A549 (cell line): ENCODE measurements at places on chromosomes 16 and 17.

GRCh38 chr16:77943801-77944200, 78.5 kb upstream of the CLEC3A start:
- no peak for DNase-seq

- DNase-seq, result no peak
Measured at GRCh38 chr17:63474174-63474573, 2.7 kb upstream of the ACE start.

GRCh38 chr16:86881861-86882273, 303.5 kb downstream of the FOXL1 start:
- DNase-seq, result no peak

GRCh38 chr17:63309021-63309420, 137.1 kb downstream of the CYB561 start:
- DNase-seq, result peak; percentile 13

- no peak for DNase-seq
Measured at GRCh38 chr17:77145612-77146245, 5.0 kb downstream of the SEC14L1 start.

- no peak for DNase-seq
Measured at GRCh38 chr16:90048347-90048722, 28.8 kb downstream of the PRDM7 start.

- no peak for DNase-seq
Measured at GRCh38 chr17:51103451-51103850, 17.2 kb downstream of the SPAG9 start.

DNA sequence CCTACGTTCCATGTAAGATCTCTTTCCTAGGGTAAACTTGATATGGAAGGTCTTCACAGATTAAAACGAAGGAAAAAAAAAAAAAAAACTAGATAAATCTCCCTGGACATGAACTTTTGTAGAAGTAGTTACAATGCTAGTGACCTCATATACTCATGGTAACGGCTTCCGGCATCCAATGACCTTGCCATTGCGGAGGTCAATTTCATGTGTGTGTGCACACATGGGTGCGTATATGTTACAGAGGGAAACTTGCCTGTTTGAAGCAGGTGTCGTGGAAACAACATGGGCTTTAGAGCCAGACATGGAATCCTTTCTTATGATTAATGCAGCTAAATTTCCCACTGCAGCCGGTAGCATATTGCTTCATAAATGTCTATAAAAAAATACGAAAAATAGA, 435.5 kb downstream of the MAF start:
- no peak for DNase-seq

DNA sequence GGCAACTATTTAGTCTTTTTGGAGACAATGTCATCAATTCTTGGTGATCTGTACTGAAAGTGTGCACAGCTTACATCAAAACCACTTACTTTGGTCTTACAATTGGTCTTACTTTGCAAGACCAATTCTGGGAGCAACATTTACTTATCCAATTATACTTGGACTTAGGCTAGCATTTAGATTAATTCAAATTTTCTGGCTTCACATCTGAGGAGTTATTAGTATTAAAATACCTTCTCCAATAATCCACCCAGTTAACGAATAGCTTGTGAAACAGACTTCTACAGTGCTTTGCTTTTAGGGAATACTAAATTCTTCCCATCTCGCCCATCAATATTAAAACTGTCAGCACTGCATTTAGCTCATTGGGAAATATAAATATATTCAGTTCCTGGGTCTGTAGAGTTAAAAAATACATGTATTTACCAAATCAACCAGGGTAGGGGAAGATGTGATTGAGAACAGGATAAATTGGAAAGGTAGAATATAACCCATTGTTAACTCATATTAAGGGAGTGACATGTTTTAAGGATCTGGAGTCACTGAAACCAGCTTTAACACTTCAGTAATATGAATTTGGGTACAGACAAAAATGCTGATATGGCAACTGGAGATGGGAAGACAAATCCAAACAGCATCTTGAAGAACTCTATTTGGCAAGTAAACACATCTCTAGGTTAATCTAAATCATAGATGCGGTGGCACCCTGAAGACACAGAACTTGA, 9.2 kb upstream of the VEZF1 start:
- DNase-seq, result no peak

DNA sequence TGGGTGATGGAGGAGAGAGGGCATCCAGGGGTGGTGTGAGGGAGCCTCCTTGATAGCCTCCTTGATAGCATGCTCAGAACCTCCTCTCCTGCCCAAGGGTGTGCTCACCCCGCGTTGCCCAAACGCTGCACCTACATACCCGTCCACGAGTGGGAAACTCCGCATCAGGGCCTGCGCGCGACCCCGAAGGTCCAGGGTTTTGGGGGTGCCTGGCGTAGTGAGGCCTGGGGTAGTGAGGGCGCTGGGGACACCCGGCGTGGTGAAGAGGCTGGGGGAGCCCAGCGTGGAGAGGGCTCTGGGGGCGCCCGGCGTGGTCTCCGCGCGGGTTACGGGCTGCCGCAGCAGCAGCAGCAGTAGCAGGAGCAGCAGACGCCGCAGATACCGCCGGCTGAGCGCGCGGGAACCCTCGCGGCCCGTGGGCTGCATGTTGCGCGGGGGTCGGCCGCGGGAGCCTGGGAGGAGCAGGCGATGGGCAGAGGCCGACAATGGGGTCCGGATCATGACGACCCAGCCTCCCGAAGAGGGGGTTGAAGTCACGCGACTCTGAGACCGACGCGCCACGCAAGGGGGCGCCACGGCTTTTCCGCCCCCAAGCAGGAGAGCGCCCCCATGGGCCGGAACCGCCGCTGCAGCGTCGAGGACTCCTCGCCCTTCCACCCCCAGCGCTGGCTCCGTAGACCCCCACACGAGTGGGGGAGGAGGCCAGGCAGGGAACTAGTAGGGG, at the start of gene DPEP3:
TSS of gene DPEP3 (minus strand) at position 545 of the 724 bp plus-strand sequence. CDS start at position 426, 119 bp downstream.
- no peak for DNase-seq

DNA sequence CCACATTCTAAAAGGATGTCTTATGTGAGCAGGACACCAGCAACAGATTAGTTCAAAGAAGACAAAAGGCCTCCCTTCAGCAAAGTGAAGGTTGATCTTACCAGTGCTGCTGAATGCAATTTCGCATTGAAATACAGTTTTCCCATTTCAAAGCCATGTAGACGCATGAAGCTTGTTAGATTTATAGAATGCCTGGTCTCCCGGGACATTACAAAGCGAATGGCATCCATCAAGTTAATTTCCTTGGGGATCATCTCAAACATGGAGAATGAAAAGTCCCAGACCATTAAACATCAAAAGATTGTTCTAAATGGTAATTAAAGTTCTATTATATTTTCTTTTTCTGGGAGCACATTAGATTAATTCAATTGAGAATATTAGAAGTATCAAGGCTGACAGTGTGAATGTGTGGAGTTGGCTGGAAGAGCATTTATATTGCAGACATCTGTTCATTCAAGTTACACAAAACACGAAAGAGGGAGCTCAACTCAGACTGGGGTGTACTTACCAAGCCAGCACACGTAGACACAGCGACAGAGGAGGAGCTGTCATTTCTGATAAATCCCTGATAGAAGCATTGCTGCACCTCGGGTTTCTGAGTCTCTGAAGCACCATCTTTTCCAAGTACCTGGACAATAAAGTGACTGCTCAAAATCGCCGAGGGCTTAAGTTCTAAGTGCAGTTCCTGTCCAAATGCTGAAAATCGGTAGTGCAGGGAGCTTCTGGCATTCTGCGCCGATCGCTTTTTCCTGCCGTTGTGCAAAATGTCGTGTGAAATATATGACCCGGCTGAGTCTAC, 3.8 kb downstream of the ADAMTS18 start:
- no peak for DNase-seq

DNA sequence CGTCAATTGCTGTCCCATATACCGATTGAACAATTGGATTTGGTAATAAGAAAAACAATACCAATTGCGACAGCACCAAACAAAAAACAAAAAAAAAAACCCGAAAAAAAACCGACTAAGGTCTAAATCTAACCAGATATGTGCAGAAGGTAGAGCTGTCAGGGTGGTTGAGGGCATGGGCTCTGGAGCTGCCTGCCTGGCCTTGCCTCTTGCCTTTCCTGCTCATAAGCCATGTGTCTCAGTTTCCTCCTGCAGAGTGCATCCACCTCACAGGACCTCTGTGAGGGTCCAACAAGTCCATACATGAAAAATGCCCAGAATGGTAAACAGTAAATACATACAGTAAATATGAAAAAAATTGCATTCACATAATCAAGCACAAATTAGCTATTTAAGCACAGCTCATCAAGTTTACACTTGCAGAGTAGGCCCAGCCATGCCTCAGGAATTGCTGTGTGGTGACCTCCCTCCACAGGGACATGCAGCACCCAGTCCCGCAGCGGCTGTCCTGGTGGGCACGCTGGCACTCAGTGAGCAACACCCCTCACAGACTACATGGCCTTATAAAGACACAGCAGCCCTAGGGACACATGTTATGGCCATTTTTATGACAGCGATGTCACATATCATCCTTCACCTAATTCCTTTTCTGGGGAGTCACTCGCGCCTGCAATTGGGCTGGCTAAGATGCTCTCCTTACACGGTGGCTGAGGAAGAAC, 17.9 kb downstream of the TBC1D28 start:
- DNase-seq, result peak; percentile 5

GRCh38 chr16:53809088-53809932, 105.4 kb downstream of the FTO start:
- no peak for DNase-seq

- no peak for DNase-seq
Measured at GRCh38 chr17:4559966-4560365, 411 bp downstream of the GGT6 start.

- no peak for DNase-seq
Measured at GRCh38 chr16:11670171-11671131, 2.2 kb downstream of the SNN start.

DNA sequence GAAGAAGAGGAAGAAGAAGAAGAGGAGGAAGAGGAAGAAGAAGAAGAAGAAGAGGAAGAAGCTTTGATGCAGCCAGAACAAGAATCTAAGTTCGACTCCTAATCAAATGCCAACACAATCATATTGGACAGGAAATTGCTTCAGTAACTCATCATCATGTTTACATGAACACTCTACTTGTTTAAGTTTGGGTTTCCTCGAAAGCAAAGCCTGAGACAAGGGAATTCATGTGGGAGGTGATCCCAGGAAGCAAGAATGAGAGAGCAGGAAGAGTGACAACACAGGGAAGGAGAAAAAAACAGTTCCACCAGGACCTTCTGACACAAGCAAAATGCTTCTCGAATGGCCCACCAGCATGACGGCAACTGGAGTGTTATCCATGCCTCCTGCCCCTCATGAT, 279.0 kb downstream of the PMP22 start:
- DNase-seq, result no peak

DNA sequence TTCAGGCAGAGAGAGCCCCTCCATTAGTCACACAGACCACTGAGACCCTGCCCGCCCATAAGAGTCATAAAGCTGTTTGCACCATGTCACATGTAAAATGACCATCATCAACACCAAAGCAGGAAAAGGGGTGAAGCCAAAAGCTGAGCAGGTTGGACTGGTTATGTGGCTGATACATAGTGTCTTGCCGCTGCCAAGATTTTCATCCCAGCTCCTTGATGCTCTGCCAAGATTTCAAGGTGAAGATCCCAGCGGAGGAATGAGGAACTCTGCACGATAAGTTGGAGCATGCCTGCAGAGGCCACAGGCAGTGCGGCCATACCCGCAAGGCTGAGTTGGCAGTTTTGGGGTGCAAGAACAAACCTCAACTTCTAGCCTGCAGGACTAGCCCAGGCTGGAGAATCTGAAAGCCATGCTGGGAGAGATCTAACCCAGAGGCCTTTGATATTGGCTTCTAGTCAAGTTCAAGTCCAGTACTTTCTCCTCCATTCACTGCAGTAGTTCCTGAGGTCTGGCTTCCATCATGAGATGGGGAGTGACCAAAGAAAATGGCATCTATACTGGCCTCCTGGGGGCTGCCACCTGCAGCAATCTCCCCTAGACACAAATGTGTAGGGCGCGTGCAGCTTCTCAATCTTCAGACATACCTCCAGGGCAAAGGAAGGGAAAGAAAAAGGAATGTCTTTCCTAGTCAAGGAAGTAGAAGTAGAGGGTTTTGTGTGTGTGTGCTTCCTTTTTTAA, 79.7 kb upstream of the NOL11 start:
- DNase-seq, result no peak

DNA sequence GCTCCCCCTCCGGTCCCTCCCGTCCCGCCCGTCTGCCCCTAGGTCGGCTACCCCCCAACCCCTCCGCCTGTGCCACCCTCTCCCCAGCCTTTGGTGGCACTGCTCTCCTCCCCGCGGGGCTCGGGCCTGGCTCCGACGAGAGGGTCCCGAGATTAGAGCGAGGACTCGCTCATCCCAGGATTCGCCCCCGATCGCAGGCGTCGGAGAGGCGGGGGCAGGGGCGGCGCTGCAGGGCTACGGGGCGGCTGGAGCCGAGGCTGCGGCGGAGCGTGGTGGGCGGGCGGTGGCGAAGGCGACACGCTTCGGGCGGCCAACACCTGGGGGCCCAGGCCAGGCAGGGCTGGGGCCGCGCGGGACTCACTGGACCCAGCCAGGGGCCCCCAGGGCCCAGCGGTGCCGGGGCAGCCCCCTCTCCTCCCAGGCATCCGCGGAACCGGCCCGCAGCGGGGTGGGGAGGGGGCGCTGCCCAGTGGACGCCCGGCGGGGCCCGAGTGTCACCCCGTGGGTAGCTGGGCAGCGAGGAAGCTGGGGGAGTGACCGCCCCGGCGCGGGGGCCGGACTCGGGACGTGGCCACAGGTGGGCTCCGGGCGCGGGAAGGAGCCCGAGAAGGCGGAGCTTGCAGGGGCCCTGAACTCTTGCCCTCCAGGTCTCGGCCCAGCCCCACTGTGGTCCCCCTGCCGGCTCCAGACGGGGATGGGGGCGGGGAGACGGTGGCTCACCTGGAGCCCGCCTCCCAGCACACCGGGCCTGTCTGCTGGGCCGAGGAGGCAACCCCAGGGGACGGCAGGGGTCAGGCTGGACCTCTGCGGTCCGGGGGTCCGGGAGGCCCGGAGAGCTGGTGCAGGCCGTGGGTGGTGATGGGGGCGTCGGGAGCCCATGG, 1.5 kb downstream of the MGAT5B start:
- no peak for DNase-seq

DNA sequence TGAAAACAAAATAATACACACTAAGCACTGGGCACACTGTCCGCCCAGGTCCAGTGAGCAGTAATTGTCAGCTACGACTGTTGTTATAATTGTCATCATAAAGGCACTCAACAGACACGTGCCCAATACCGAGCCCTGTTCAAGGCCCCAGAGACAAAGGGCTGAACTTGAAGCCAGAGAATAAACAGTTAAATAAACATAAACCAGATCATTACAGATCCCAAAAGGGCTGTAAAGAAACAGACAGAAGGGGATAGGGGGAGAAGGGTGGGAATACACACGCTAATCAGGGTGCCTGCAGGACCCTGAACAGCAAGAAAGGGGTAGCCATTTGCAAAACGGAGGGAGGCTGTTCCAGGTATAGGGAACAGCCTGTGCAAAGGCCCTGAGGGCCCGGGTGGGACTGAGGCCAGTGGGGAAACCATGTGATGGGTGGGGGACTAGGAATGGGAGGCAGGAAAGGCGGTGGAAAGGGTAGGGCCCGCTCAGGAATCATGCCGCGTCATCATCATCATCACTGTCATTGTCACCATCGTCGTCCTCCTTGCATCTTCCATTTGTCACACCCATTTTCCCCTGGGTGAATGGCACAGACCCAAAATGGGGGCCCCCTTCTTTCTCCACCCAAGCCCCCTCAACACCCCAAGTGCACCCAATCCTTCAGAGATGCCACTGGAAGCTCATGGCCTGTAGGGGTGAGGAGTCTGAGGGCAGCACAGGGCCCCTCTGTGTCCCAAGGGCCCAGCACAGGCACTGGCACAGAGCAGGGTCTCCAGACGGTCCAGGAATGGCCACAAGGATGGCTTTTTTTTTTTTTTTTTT, 6.3 kb downstream of the CARHSP1 start:
- no peak for DNase-seq
